GM18507 (cell line): ENCODE measurements at places on chromosomes 6 and 20.

DNA sequence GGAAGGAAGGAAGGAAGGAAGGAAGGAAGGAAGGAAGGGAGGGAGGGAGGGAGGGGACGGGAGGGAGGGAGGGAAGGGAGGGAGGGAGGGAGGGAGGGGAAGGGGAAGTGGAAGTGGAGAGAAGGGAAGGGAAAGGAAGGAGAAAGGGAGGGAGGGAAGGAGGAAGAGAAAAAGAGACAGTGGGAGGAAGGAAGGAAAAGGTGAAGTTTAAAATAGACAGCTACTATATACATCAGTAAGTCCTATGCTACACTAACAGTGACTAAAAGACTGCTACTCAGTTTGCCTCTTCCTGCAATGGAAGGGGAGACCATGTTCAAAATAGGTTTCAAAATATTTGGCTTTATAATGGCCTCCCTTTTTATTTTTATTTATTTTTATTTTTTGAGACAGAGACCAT is 22.5 kb downstream of the MAP3K5 start:
- no peak for DNase-seq

DNA sequence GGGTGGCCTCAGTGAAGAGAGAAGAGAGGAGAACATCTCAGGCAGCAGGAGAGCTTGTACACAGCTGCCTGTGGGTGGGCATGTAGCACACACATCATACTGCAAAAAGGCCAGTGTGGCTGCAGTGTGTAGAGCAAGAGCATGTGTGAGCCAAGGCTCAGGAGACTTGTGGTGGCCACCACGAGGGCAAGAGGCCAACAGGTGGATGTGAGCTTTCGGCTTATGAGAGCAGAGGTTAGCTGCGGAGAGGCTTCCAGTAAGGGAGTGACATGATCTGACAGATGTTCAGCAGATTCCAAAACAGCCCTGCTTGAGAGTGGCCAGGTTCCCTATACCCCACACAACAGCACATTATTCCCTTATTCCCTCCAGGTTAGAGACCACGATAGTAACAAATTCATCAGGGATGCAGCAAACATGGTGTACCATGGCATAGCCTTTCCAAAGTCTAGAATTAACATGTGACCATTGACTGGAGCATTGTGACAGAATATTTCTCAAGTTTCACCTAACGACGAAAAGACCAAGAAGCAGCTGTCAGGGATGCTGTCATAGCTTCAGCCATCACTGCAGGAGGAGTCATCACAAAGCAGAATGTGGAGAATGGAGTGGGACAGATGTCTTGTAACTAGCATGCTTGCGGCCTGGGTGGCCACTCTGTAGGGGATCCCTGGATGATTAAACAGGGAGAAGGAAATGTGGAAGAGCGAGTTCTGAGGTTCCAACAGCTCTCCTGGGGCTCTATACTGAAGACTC is 23.1 kb downstream of the HM13 start:
- DNase-seq = no peak

DNA sequence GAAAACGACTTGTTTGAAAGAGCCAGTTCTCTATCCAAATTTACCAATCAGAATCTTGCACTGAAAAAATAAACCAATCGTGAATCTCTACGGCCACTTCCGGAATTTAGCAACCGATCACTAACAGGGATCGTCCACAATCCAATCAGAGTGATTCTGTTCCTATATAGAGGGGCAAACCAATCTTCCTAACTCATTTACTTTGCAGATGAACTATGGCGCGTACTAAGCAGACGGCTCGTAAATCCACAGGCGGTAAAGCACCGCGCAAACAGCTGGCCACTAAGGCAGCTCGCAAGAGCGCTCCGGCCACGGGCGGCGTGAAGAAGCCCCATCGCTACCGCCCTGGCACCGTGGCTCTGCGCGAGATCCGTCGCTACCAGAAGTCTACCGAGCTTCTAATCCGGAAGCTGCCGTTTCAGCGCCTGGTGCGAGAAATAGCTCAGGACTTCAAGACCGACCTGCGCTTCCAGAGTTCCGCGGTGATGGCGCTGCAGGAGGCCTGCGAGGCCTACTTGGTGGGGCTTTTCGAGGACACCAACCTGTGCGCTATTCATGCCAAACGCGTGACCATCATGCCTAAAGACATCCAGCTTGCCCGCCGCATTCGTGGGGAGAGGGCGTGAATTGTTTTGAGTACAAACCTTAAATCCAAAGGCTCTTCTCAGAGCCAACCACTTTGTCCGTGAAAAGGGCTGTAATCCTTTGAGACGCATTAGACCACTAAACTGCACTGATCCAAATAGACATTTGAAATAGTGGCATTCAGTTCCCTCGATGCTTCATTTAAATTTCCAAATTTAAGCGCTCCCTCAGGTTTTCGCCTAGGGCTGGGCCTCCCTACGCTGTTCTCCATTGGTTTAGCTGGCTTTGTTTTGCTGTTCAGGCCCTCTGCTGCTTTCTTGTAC is 138.0 kb downstream of the HFE start:
- no peak for DNase-seq

GRCh38 chr20:35621560-35621946 is 5.9 kb downstream of the SPAG4 start:
- no peak for DNase-seq

DNA sequence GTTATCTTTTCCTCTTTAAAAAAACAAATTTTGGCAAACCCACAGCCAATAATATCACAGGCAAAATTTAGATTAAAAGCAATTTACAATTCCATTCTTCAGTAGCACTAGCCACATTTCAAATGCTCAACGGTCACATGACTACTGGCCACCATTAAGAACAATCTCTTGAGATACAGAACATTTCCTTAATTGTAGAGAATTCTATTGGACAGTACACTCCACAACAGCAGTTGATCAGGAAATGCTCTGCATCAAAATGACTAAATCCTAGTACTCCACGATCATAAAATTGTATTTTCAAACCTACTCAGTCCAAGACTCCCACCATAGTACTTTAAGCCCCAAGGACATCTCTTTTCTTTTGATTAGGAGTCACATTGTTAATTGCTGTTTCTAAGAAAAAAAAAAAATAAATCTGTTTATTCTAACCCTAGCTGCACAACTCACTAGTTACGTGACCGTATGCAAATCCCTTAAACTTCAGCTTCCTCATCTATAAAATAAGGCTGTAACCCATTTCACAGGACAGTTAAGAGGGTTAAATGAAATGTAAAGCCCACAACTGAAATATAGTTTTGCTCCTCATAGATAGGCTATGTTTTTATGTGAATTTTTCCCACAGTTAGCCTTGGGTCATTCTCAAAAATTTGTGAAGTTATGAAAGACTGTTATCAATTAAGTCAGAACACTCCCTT is 9.8 kb downstream of the C6orf62 start:
- no peak for DNase-seq

DNA sequence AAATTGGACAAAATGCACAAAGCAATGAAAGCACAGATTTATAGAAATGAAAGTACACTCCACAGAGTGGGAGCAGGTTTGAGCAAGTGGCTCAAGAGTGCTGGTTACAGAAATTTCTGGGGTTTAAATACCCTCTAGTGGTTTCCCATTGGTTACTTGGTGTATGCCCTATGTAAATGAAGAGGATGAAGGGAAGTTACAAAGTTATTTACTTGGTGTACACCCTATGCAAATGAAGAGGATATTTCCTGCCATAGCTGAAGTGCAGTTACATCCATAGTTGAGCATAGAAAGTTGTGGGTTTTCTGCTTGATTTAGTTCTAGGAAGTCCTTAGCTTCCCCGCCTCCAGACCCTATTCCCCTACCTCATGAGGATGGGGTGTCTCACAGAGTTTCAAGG is 22.7 kb downstream of the BCAS1 start:
- DNase-seq = no peak

- DNase-seq = no peak
Measured at GRCh38 chr6:53584726-53585125, 39.8 kb upstream of the GCLC start.

DNA sequence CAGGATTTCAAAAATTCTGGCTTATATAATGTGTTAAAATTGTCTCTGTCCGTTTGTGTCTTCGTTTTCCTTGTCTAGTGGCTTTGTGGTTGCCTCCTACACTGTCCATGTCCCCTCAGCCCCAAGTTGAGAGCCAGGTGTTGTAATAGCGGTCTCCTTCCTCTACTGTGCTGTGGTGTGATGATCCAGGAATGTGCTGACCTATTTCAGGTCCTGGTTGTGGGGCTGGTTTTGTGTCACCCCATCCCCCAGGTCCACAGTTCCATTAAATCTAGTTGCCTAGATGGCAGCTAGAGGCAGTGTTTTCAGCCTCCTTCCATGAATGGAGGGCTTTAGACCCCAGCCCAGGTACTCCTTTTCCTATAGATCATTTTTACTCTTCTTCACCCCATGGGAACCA is 128.7 kb downstream of the DNAH8 start:
- DNase-seq = no peak

DNA sequence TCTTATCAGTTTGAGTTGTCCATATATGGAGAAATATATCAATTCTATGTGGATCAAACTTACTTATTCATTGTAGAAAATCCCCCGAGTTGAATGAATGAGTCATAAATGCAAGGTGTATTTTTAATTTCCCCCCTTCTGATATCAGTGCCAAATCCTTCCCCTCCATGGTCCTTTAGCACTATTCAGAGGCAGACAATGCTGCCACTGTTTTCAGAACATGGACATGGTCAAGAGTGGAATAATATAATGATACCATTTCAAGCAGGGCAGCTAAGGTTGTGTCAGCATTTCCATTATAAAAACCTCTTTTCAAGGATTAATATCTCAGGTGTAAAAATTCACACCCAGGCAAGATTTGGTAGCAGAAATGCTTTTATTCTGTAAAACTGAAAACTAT is 244.0 kb downstream of the FOXC1 start:
- no peak for DNase-seq

- DNase-seq = no peak
Measured at GRCh38 chr6:13918686-13919250, 6.0 kb upstream of the RNF182 start.

DNA sequence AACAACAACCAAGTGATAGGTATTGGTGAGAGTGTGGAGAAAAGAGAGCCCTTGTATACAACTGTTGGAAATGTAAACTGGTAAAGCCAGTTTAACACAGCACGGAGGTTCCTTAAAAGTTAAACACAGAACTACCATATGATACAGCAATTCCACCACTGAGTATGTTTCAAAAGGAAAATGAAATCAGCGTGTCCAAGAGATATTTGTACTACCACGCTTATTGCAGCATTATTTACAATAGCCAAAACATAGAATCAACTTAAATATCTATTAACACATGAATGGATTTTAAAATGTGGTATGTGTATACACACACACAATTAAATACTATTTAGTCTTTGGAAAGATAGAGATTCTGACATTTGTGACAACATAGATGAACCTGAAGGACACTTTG is 1.1 kb downstream of the PTCHD4 start:
- DNase-seq = no peak

DNA sequence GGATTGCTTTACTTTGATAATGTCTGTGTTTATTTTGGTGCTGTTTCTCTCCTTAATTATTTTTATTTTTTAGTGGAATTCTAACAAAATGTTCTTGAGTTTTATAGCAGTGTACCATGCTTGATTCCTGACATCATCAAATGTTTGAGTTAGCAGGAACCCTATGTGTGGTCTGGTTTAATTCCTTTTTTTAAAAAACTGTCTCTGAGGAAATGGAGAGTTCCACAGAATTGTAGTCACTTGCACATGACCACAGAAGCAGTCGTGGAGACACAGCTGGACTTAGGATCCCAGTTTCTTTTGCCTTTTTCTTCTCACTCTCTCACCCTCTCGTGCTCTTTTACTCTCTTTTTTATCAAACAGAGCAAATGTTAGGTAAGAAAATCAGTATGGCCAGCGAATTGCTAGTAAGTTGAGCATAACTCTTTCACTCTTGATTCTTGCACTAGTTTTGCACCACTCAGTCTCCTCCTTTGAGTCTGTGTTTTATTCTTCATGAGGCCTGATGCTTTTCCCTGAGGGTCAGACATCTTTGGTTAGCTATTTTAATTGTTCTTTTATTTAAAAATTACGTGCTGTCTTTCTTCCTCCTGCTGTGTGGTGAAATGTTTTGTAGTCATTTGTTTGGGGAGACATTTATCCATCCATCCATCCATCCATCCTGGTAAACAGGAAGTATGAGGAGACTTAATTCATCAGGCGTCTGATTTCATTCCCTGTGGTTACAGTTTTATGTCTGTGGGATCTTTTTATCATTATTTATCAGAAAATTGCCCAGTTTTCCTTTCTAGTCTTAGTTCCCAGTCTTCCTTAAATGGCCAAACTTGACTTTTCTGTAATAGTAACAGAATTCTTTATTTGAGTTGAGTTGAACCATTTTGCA is 83.0 kb downstream of the SCAF8 start:
- no peak for DNase-seq

DNA sequence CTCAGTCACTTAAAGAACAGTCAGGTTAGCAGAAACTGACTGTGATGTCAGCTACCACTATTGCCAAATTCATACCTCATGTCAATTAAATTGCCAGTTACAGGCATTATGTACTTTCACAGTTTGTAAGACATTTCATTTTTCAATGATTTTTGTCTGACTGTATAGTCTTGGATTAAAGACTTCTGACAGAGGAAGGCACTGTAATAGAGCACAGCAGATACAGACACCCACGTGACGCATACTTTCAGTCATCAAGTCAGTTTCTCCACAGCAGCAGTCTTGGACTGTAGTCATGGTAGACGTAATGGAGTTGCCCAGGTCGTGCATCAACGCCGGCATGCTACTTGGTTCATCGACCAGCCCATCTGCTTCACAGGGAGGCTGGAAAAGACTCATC is 29.5 kb upstream of the ELOVL5 start:
- no peak for DNase-seq

DNA sequence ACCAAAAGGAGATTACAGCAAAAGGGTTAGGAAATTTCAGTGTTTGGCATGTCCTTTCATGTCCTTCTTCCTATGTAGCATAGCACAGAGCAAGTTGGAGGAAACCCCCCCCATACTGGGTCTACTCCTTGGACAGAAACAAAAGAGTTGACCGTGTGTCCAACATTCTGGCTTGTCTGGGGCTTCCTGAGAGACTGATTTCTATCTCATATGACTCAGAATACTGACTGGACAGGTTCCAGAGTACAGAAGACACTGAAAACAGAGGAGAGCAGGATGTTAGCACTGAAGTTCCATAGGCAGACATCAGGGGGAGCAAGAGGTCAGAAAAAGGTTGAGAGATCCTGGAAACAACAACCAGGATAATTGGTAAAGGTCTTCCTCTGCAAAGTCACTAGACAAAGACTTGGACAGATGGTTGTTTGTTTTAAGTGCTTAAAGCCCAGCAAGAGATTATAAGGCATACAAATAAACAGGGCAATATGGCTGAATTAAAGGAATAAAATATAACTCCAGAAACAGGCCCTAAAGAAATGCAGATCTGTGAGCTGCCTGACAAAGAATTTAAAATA is 48.4 kb downstream of the USP49 start:
- DNase-seq = peak; percentile 25
